ENCODE measurements at places on chromosomes 2 and 18.
A peak's percentile ranks its signal among the peaks of the same experiment; 100 is the strongest.

DNA sequence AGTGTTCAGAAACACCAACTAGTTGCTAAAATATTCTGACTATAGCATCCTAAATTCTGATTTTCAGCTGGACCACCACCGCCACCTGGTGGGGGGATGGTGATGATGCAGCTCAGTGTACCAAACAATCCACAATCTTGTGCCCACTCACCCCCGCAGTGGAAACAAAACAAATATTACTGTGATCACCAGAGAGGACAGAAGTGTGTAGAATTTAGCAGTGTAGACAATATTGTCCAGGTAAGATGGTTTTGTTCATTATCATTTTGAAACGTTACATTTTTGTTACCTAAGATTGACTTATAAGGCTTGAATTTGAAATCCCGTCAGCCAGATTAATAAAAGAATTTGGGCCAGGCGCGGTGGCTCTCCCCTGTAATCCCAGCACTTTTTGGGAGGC is 31.7 kb upstream of the UBXN4 start:
- peak; percentile 72 for DNase-seq

GRCh38 chr2:238697193-238698071 is 150.5 kb upstream of the TWIST2 start:
- no peak for DNase-seq

- DNase-seq: no peak
Observed at GRCh38 chr2:100956081-100956480, 46.0 kb upstream of the RPL31 start.

DNA sequence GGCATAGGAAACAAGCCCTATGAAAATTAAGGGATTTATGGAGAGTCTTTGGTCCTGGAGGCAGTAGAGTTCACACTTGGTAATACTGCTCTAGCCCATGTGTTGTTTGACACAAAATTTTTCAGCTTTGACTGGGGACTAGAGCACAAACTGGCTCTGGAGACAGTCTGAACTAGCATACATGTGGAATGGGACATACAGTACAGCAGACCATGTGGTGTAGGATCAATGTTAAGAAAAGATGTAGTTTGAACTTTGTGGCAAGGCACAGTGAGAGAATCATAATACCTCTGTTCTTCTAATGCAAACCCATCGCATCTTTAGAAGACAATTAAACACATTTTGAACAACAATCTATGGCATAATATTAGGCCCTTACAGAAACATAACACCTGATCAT is 521.5 kb upstream of the DDX18 start:
- DNase-seq: no peak

DNA sequence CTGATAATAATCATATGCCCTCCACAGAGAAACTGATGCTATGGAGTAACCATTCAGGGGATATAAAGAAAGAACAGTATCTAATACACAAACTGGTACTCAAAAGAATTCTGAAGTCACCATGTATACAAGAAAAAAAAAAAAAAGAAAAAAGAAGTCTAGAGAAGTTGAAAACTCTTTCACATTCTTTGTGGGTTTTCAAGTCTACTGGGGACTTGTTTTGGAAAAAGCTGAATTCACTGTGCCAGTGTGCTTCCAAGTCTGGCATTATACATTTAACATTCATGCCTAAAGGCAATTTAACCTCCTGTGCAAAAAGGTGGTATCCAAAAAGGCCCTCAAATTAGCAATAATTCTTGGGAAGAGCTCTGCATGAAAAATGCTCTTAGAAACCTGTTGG is 94.8 kb upstream of the ITGB6 start:
- no peak for DNase-seq

DNA sequence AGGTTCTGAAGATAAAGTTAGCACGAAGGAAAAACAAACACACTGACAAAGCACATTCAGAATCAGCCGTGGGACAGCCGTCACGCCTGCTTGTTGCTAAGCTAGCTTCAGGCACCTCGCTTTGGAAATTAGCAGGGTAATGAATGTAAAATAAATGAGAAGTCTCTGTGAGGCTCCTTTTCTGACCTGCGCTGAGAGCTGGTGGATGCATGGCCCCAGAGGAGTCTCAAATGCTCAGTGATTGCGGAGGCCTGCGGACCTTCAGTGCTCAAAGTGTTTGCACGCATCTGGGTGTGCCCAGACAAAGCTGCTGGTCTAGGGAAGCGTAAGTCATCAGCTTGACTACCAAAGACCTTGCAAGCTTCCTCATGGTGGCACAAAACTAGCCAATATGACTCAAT is 50.6 kb downstream of the CD8B2 start:
- no peak for DNase-seq

DNA sequence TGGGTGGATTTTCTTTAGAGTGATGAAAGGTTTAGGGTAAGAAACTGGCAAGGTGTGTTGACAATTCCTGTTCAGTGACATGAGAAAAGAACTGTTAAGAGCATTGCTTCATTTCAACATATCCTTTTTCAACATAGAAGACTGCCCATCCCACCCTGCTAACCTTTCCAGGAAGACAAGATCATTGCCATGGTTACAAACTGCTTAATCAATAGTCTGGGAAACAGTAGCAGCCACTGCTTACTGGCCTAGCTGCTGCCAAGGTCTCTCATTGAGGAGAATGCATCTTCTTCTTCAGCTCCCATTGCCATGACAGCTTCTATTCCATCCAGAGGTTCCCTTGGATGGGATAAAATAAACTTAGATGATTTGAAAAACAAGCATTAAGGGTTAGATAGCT is 212.1 kb downstream of the LRRTM1 start:
- DNase-seq: no peak

GRCh38 chr2:235689427-235689853 is 195.6 kb downstream of the AGAP1 start:
- no peak for DNase-seq

DNA sequence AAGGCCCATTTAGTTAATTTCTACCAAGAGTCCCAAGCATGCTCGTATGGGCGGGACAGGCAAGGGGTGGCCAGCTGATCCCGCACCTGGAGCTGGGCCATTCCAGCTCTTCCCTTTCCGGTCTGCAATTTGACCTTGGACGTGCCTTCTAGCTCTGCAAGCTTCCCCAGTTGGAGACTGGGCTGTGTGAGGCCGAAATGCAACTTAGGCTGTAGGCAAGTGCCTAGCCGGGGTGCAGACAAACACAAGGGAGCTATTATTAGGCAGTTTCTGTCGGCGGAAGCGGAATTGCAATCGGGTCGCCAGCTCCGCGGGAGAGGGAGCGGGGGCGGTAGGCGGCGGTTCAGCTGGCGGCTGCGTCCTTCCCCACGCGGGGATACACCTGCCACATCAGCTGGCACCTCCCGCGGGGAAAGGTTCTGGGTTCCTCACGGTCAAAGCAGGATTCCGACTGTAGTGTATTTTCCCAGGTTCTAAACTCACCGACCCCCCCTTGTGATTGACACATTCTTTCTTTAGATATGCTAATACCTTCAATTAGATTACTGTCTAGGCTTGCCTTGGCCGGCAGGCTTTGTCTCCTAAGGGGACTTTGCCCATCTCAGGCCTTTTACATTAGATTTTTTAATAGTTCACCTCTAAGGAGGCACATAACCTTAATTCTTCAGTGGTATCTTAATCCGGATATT is 17.1 kb upstream of the ZNF532 start:
- no peak for DNase-seq

DNA sequence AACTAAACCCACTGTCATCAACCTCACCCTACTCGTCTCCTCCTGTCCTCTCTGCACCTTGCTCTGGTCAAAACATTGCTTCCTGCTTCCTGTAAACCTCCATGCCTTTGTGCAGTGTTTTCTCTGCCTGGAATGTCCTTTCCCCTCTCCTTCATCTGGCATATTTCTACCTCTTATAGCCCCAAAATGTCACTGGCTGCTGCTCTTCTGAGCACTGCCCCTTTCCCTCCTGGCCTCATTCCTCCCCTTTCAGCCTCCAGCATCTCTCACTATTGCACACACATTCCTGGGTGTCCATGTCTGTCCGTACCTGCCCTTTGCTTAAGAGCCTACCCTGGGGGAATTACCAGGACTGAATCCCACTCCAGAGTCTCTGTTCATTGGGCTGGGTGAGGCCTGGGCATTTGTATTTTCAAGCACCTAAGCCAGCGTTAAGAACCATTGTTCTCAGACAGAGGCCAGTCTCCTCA is 84.9 kb downstream of the MOGAT1 start:
- no peak for DNase-seq

DNA sequence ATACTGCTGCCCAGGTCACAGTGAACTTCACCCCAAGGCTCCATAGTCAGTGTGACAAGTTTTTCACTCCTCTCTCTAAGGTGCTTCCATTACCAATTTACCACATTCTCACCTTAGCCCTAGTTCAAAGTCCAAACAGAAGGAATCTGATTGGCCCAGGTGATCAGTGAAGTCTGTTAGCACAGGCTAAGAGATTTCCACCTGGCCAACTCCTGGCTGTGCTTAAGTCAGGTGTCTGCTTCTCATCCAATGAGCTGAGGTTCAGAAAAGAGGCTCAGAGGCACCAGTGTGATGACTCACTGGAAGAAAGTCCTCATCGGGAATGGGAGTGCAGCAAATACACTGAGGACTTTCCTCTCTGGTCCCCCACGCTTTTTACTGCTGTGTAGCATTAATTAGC is 164.4 kb upstream of the MGAT5 start:
- no peak for DNase-seq

- no peak for DNase-seq
Observed at GRCh38 chr18:42087876-42088275, 132.8 kb downstream of the PIK3C3 start.

- DNase-seq: no peak
Observed at GRCh38 chr2:39524061-39524460, 87.0 kb upstream of the MAP4K3 start.

DNA sequence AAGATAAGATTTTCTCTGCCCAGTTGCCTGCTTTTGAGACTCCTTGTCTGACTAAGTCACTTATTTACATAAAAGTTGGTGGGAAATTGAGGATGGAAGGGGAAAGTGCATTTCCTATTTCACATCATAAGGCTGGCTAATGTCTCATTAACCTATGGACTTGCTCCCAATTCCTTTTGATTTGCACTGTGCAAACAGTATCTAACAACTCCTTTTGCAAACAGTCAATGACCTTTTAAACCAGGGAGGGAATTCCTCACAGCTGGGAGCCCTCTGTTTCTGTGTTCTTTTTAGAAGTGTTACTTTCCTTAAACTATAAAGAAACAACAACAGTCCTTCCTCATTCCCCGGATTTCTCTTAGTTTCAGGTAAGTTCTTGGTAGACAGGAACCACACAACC is 272.8 kb downstream of the RND3 start:
- DNase-seq: no peak

- DNase-seq: no peak
Observed at GRCh38 chr2:68365087-68365486, at the start of gene PLEK. TSS of gene PLEK (plus strand) at chr2:68365282. CDS start at chr2:68365352, 70 bp downstream.

GRCh38 chr2:146265656-146266055 is 1579.2 kb upstream of the ACVR2A start:
- DNase-seq: no peak

GRCh38 chr2:2902547-2903281 is 474.9 kb downstream of the EIPR1 start:
- DNase-seq: no peak

- DNase-seq: no peak
Observed at GRCh38 chr2:85549095-85549494, 10.1 kb downstream of the MAT2A start.

GRCh38 chr2:132466428-132467028 is 49.9 kb downstream of the GPR39 start:
- no peak for DNase-seq

DNA sequence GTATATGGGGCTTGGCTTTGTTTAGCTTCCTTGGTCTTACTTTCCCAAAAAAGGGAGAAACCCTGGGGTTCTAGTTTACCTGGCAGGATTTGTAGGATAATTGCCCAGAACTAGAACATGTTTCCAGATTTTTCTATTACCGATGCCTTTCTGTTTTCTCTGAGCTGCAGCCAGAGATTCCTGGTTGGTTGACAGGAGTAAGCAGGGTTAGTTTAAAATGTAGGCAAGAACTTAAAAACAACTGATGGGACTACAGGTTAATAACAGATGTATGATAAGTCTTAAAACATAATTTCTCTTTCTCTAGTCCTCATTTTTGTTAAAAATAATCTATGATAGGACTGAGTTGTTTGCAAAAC is 38.9 kb upstream of the GMCL1 start:
- DNase-seq: no peak

DNA sequence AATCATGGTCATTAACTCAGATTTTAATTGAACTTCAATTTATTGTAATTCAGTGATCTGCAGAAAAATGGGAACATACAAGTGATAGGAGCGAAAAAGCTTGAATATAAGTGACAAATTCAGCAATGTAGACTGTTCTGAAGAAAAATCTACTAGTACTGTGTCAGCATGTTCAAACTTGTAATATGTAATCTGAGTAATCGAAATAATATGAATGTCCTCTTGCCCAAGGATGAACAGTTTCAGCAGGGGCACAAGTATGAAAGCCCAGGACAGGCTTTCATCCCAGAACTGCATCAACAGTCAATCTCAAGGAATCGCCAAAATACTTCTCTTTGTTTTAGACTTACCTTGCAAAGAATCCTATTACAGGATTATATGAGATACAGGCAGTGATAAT is 1110.5 kb downstream of the LRP1B start:
- DNase-seq: no peak

GRCh38 chr2:111042772-111043771 is 77.6 kb upstream of the BCL2L11 start:
- DNase-seq: no peak

DNA sequence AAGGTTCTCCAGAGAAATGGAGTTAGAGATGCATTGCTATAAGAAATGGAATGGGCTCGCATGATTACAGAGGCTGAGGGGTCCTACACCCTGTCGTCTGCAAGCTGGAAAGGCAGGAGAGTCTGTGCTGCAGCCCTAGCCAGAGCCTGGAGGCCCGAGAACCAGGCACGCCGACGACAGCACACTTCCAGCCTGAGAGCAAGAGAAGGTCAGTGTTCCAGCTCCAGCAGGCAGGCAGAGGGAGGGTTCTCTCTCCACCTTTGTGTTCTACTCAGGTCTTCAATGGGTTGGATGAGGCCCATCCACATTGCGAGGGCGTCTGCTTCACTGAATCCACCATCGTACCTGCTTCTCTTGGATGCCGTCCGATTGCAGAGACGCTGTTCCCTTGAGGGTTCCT is 177.6 kb upstream of the HDAC4 start:
- no peak for DNase-seq

DNA sequence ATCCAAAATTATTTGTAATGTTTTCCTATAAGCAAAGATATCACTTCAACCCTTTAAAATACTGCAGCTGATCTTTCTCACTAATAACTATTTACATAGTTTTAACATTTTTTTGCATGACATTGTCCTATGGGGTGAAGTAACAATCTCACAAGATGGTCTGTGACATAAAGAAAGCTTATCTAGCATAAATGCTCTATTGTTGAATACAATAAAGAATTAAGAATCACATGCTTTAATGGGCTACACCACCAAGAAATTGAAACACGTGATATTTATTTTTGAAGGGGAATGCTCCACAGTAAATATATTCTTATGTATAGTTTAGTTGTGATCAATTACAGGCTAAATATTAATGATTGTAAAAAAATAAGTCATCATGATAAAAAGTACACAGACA is 441.1 kb downstream of the PTH2R start:
- DNase-seq: no peak

Data from ovary (tissue), 10 donors.